Gastroesophageal sphincter (tissue), 4 donors: ENCODE measurements at places on chromosomes 3 and 15. TPM values are rescaled to one million over a fixed set of nuclear protein-coding genes. Genes with fewer than 3 reads are reported as not detected.

DNA sequence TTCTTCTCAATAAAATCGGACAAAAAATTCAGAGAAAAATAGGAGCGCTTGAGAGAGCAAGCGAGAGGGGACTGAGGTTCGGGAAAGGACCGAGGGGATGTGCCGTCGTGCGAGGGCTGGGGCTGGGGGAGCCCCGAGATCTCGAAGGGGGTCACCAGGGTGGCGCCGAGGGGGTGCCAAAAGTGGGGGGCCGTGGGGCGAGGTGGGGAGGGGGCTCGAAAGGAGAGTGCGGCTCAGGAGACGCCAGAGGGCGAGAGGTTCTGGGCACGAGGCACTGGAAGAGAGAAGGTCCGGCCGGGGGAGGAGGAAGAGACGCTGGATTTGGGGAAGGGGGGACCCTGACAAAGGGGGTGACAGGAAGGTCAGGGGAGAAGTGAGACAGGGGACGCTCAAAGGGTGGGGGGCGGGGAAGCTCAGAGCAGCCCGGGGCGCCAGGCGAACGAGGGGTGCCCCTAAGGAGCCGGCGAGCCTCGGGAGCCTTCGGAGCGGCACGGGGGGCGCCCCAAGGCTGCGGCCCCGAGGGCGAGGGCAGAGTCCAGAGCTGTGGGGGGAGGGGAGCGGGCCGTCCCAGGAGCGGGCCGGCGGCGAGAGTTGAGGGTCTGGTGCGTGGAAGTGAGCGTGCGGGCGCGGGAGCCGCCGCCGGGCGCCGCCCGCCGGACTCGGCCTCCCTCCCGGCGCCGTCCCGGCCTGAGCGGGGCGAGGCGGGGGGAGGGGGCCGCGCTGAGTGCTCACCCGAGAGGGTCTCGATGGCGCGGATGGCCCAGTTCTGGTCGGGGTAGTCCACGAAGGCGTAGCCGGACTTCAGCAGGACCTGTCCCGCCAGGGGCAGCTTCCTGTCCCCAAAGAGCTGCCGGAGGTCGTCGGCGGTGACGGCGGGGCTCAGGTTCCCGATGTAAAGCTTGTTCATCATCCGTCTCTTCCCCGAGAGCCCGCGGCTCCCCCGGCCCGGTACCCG, 514 bp downstream of the IGF2BP2 start:
- ATAC-seq: peak; percentile 34

- peak; percentile 44 for ATAC-seq
Observed at GRCh38 chr3:134846911-134847317, 51.9 kb downstream of the EPHB1 start.

GRCh38 chr3:105826778-105827634, 41.8 kb downstream of the CBLB start:
- ATAC-seq: peak; percentile 52

DNA sequence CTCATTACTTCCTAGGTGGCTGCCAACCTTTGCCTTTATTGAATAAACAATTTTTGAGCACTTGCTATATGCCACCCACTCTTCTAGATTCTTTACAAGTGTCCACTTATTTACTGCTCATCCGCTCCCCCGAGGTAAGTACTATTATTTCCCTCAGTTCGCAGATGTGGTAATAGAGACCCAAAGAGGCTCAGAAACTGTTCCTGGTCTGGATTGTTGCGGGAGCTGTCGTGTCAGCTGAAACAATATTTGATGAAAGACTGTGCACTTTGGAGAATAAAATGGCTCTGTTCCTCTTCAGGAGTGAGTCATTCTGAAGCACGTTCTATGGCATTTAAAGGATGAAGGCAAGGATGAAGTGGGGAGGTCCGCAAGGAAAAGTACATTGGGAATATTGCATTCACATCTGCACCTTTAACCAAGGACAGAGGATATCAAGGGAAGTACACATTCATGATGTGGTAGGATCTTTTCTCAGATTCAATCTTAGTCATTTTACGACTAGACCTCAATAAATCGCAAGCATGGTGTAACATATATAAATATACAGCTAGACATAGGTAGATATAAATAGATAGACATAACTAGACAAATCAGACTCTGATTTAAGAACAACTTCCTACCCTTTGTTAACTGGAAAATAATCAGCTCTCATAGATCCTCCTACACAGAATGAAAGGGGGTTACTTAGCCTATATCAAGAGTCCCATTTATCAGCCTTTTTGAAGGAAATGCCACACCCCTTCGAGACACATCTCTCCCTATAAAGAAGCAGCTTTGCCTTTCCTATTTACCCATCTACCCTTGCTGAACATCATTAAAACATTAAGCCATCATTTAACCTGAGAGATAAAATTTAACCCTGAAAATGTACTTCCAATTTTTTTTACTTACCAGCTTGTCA, 70.3 kb downstream of the RORA start:
- no peak for ATAC-seq

DNA sequence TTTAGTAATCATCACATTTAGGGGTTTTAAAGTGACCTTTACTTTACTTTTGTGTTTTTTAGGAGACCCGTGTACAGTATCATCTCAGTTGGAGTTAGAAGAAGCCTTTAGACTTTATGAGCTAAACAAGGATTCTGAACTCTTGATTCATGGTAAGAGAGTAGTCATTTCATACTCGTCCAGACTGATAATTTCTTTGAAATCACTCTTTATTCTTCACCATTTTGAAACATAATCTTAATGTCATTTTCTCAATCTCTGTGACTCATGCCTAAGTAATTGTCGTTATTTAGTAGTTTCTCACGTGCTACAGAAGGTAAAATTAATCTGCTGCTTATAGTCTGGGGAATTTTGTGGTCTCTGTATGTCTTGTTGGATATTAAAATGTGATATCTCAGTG, 37.7 kb downstream of the PRKCI start:
- no peak for ATAC-seq

The CMTM8 gene
- 3.1 TPM for total RNA-seq

GRCh38 chr3:47283591-47284364, 1.0 kb downstream of the KLHL18 start:
- no peak for ATAC-seq

The TYRO3 gene
- total RNA-seq: 8.6 TPM

The ANKUB1 gene
- not detected for total RNA-seq

DNA sequence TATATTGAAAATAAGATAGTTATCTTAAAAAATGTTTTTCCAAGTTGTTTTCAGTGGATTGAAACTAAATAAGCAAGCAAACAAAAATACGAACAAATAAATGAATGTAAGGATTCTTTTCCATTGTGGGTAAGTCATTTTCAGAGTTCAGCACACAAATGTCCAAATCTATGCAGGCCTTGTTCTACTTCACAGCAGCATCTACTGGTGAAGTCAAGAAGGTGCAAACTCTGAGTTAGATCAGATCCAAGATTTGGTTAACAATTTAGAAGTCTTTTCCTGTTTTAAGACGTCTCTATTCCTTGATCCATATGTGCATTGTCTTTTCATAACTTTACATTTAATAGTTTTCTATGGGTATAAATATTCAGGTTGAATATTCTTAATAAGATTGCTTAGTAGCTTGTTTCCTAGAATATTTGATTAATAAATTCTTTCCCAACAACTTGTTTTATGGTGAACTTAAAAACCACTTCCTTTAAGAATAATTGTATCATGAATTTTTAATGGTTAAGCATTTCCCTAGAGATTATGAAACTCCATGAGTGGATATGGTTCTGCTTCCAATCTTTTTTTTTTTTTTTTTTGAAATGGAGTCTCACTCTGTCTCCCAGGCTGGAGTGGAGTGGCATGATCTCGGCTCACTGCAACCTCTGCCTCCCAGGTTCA, 10.5 kb downstream of the PTX3 start:
- ATAC-seq: no peak

GRCh38 chr3:195450731-195451229, 8.0 kb upstream of the ACAP2 start:
- ATAC-seq: peak; percentile 91

The UACA gene
- 44.2 TPM for total RNA-seq

The C15orf40 gene
- 10.7 TPM for total RNA-seq

The KY gene
- 3.0 TPM for total RNA-seq

The HEMK1 gene
- 11.2 TPM for total RNA-seq

The TMEM43 gene
- total RNA-seq: 160 TPM

DNA sequence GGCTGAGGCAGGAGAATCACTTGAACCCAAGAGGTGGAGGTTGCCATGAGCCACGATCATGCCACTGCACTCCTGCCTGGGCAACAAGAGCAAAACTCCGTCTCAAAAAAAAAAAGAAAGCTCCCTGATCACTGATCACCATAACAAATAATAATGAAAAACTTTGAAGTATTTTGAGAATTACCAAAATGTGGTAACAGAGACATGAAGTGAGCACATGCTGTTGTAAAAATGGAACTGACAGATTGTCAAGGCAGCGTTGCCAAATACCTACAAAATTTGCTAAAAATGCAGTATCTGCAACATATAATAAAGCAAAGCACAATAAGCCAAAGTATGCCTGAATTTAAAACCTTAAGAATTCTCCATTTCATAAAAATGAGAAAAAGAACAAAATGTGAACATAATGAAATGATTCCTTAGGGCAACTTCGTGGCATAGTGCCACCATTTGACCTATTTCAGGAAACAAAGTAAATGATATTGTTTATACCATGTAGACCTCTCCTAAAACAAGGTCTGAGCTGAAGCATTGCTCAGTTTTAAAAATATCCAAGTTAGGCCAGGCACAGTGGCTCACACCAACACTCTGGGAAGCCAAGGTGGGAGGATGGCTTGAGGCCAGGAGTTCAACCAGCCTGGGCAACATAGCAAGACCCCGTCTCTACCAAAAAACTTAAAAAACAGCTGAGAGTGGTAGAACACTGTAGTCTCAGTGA, 5.8 kb downstream of the USP4 start:
- no peak for ATAC-seq

DNA sequence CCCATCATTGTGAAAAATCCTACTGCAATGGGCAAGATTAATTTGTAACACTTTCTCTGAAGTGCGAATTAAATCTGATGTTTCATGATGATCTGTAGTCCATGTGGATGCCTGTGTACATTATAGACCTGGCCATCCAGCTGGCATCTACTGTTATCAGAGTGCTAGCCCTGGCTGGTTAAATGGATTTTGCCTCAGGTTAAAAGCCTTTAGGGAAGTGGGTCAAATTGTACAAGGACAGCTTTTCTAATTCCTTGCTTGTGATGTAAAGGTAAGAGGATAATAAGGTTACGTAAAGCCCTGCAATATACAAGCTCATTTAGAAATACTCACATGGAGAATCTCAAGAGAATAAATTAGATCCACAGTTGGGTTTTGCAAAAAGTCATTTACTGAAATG, 138.2 kb downstream of the EPHA3 start:
- no peak for ATAC-seq

- no peak for ATAC-seq
Observed at GRCh38 chr3:176951144-176951543, 246.1 kb downstream of the TBL1XR1 start.

DNA sequence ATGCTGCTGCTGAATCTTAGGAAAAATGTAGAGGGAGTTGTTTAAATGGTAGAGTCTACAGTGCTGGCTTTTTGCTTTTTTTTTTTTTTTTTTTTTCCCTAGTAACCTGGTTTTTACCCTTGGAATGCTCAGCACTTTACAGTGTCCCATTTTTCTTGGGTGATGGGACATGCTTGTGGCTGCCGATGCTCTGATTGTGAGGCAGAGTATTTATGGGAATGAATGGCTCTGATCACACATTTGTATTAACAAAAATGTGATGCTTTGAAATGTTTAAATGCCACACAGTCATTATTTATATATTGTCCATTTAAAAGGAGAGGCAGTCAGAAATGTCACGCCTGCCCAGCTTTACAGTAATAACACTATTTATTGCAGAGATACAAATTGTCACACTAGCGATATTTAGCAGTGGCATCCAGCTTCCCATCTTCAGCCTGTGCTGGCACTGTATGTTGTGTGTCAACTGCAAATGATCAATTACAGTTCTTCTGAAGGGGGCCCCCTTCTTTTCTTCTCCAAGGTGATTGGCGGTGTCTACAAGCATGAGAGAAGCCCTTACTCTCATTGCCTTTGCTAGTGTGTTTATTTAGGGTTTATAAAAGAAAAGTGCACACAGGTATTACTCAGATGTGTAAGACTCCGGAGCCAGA, 30.9 kb upstream of the IGF1R start:
- ATAC-seq: no peak

- no peak for ATAC-seq
Observed at GRCh38 chr15:36109943-36110658, 469.3 kb upstream of the CDIN1 start.

- ATAC-seq: no peak
Observed at GRCh38 chr3:185521349-185522138, 22.7 kb upstream of the TMEM41A start.

The GOLGA6L25 gene
- total RNA-seq: not detected

DNA sequence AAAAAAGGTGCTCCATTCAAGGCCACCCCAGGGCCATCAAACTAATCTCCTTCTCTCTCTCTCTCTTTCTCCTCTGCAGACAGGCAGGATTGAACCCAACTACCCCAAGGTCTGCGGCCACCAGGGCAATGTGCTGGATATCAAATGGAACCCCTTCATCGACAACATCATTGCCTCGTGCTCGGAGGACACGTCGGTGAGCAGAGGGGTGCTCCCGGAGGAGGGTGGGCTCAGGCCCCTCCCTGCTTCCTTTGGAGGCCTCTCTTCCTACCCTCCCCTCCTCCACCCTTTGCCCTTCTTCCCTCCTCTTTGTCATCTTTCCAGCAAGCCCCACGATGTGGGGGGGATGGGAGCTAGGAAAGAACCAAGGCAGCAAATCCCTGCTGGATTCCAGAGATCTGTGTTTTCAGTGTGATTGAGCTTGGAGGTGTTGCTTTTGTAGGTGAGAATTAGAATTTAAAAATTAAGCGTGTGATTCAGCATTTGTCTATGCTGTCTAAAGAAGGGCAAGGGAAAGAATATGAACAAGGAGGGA, 116.3 kb downstream of the CORO2B start:
- ATAC-seq: no peak

The ELL3 gene
- 5.9 TPM for total RNA-seq

- peak; percentile 34 for ATAC-seq
Observed at GRCh38 chr15:68524753-68525584, 53.8 kb upstream of the CORO2B start.

- ATAC-seq: no peak
Observed at GRCh38 chr3:172614340-172615274, 91.4 kb upstream of the TNFSF10 start.

- peak; percentile 96 for ATAC-seq
Observed at GRCh38 chr3:69739204-69740102, at the start of gene MITF. TSS of gene MITF (plus strand) at chr3:69739464. CDS start at chr3:69739598, 134 bp downstream.

DNA sequence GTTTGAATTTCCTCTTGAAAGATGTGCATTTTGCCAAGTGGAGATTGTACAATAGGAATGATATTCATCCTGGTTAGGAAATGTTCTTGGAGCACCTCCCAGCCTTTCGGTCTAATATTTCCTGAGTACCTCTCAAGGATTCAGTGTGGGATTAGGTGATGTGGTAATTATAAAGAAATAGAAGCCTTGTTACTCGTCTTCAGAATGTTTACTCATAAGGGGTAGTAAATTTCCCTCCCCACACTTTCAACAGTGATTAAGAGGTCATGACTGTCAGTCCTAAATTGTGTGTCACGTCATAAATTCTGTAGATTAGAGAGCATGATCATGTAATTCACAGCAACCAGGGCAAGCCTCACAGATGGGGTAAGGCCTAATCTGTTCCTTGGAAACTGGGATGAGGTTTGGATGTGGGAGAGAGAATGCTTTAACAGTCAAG, 633.1 kb upstream of the TBL1XR1 start:
- peak; percentile 93 for ATAC-seq

The GOLGA8K gene
- not detected for total RNA-seq

The COL6A5 gene
- 0.04 TPM for total RNA-seq

- no peak for ATAC-seq
Observed at GRCh38 chr15:100924436-100924835, 5.3 kb downstream of the LRRK1 start.
